ENCODE measurements at places on chromosomes 6 and 20. TPM values are rescaled to one million over a fixed set of nuclear protein-coding genes. Genes with fewer than 3 reads are reported as not detected.

DNA sequence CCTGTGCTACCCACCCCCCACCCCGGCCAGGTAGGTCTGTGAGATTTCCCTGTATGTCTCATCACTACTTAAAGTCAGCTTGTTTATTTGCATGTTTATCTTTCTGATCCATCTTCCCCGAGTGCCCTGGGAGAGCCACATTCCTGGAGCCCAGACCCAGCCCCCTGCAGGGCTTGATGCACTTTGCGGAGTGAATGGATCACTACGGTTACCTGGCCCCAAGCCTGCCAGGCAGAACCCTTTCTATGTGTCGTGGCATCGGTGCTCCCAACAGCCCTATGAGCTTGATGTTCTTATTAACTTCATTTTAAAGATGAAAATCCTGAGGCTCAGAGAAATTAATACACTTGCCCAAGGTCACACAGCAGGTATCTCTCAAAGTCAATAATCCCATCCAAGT is 13.6 kb upstream of the SLCO4A1 start:
- no peak overlapping the region for H3K4me3 ChIP-seq
- no peaks in the 10 kb centered on the region for H3K27me3 ChIP-seq
- H3K4me1 ChIP-seq, result peaks cover 35% of the 10 kb centered on the region
- no peaks in the 10 kb centered on the region for H3K36me3 ChIP-seq
- DNase-seq, result no peak

GRCh38 chr6:100538086-100538485 is 73.4 kb upstream of the SIM1 start:
- no peak for DNase-seq
- H3K36me3 ChIP-seq, result peaks cover 3% of the 10 kb centered on the region
- no peak overlapping the region for H3K4me3 ChIP-seq
- no peaks in the 10 kb centered on the region for H3K27me3 ChIP-seq

DNA sequence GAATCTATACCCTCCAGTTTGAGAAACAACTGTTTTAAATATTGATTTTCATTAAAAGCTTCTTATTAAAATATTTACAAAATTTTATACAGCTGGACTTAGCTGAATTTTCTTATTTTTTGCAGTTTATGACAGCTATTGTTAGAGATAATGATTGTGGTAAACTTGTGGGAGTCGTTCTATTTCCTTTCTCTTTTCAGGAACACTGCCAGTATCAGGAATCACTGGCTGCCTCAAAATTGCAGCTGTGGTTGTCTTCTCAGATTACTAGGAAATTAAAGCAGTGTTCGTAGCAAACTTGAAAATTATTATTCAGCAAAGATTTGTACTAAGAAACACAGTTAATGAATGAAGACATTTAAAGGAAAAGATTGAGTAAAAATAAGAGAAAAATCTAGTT is 311.0 kb downstream of the CENPW start:
- no peaks in the 10 kb centered on the region for H3K27me3 ChIP-seq
- no peaks in the 10 kb centered on the region for H3K4me1 ChIP-seq
- no peaks in the 10 kb centered on the region for H3K36me3 ChIP-seq
- H3K4me3 ChIP-seq, result no peak overlapping the region
- DNase-seq, result no peak
- H3K27ac ChIP-seq, result no peak overlapping the region

The PNPLA1 gene
- total RNA-seq, result not detected

The MICB gene
- total RNA-seq, result 2.7 TPM

The GRM1 gene
- total RNA-seq, result not detected

The SLPI gene
- 70.1 TPM for total RNA-seq

Measured in esophagus muscularis mucosa (tissue), 4 donors.